ENCODE measurements at places on chromosomes 7 and 10.
A peak's percentile ranks its signal among the peaks of the same experiment; 100 is the strongest.

DNA sequence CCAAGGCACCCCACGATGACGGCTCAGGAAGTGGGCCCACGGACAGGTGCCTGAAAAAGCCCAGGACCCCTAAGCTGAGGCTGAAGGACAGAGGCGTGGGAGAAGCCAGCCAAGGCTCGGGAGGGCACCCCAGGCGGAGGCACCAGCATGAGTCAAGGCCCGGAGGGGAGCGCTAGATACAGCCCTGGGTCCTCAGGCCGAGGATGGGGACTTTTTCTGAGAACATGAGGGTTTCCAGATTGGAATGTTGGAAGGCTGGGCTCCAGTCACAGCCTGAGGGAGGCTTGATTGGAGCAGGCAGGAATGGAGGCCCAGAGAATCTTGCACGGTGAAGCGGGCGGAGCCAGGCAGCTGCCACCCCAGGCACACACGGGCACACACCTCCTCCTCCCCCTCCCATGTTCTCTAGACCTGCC lies 19.0 kb upstream of the ELFN1 start:
- no peak for DNase-seq

- DNase-seq = peak; percentile 84
Measured at GRCh38 chr7:34133356-34133982, 228.1 kb downstream of the BMPER start.

DNA sequence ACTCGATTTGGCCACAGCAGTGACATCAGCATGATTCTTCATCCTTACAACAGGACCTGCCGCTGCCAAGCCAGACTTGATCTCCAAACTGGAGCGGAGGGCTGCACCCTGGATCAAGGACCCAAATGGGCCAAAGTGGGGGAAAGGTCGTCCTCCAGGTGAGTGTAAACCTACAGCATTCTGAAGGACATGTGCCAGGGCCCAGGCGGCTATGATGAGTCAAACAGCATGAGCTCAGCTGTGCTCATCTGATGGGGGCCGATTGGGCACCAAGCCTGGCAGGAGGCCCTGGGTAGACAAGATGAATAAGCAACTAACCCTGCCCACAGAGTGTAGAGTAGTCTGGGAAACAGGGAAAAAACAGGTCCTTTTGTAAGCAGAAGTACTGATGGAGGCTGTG lies 14.4 kb upstream of the ATP6V0E2 start:
- no peak for DNase-seq

DNA sequence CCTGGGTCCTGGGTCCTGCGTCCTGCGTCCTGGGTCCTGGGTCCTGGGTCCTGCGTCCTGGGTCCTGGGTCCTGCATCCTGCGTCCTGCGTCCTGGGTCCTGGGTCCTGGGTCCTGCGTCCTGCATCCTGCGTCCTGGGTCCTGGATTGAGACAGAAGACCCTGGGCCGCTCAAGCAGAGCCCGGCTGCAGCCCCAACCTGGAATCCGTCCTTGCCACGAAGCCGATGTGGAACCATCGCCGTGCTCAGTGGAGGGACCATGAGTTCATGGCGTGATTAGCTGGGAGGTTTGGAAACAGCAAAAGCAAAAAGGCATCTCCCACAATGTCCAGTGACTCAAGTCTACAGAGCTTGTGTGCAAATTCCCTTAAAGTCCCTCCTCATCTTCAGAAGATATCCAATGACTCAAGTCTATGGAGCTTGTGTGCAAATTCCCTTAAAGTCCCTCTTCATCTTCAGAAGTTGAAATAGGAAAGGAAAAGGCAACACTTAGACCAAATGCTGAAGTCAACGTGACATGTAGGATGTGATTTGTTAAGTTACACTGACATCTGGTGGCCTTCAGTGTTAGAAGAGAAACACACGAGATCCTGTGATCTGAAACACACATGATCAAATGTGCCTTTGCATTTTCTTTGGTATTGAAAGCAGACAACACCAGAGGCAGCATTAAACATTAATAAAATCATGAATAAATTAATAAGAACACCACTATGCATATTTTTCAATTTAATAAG lies 179.9 kb downstream of the PTPRN2 start:
- DNase-seq = no peak

DNA sequence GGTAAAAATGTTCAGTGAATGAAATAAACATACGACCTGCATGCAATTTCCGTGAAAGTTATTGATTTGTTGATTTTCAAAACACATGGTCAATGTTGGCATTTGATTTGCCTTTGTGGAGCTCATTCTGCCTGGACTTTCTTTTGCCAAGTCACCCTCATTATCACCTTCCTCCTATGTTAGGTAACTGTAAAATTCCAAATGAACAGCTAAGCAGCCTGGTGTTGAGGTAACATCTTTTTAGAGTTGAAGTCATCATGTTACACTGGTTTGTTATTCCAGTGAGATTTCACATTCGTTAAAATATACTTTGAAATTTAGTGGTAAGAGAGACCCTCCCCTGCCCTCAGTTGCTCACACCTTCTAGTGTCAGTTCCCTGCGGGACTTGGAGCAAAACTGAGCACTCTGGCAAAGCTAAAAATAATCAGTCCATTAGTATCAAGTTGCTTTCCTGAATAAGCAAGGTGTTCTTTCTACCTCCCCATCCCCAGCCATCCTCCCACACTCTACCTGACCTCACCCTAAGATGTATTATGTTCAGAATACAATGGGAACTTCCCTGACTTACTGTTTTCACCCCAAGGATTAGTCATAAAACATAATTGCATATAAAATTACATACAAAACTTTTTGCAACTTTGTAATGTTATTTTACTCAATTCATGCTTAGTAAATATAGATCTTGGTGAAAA lies 283.3 kb upstream of the SEMA3A start:
- no peak for DNase-seq

DNA sequence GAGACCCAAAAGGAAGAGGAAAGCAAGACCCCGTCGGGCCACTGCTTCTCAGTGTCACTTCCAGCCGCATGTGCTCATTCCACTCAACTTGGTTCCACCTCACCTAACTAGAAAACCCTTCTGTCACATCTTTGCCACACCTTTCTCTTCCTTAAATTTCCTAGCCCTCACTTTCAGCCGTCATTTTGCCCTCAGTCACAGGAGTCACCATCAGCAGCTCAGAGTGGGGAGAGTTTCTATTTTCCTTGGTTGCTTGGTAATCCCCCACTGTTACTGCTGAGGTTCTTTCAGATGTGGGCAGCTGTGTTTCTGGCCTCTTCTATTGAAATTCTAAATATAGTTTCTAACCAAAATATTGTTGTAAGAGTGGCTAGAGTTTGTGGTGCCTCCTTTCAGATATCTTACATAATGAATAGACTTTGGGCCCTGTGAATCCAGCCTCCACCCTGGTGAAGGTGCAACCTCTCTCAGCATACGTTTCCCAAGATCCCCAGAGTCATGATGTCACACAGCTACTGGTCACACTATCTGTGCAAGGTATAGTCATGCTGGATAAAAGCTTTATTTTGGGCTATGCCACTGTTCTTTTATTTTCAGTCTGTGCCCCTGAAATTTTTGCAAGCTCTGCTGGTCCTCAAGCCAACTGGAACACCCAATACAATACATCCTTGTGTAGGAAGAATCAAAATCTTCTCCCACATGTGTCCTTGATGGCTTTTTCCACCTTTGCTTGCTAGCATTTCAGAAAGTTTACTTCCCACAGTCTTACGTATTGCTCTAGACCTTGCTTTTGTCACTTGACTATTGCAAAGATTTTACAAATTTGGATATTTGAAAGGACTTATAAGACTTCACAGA lies 9.2 kb downstream of the AGBL3 start:
- no peak for DNase-seq

DNA sequence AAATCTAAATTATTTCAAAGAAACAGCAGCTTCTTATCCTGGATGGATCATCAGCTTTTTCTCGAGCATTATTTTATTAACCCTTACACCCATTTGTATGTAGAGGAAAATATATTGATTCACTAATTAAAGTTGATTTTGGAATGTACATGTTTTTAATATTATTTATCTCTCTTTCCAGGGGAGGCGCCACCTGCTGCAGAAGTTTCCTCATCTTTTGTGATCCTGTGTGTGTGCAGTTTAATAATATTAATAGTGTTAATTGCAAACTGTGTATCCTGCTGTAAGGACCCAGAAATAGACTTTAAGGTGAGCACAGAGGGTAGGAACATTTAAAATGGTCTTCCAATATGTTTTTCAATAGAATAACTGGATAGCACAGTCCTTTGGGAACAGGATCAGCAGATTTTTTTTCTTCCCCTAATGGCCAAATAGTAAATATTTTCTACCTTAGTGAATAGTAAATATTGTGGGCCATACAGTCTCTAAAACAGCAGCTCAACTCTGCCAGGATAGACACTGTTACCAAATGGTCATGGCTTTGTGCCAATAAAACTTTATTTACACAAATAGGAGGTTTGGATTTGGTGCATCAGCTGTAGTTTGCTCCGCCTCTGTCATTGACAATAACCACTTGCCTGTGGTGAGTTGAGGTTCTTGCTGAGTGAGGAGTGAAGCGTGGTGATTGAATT lies 30.6 kb downstream of the LMTK2 start:
- DNase-seq = no peak

DNA sequence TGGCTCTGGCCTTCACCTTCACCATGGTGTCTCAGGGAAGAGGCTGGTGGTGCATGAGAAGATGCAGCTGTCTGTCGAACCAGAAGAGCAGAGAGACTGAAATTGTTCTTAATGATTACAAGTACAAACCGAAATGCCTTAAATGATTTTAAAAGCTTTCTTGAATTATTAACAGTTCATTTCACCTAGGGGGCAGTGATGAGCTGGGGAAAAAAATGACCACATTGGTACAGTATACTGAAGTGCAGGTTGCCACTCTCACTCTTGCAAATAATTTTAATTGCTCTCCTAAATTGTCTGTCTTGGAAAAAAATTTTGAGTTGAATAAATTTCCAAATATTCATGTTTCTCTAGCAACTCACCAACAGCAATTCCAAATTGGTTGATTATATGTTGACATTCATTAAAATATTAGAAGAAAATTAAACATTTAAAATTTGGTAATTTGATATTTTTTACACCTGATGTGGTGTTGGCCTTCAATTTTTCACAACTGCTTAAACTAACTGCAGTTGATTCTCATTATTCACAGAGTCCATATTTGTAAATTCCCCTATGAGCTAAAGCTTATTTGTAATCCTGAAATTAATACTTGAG lies 692.6 kb downstream of the ZWINT start:
- DNase-seq = no peak

- DNase-seq = no peak
Measured at GRCh38 chr7:18016547-18017444, 10.8 kb downstream of the PRPS1L1 start.

DNA sequence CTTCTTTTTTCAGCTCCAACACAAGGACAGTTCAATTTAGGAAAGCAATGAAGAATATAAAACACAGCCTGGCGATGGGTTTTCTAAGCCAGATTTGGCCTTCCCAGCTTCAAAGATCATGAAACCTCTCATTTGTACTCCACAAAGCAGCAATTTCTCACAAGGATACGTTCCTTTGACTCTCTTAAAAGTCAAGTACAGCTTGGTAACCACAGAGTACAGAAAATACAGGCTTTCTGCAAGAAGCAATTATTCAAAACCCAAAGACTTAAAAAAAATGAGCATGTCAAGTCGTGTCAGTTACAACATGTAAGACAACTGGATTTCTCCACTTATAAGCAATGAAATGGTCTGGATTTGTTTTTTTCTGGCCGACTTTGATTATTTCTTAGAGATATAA lies 321.4 kb downstream of the FGFR2 start:
- DNase-seq = no peak

GRCh38 chr7:143048827-143049226 lies 3.3 kb upstream of the OR6V1 start:
- DNase-seq = no peak

GRCh38 chr10:62597226-62597625 lies 207.3 kb upstream of the ADO start:
- DNase-seq = no peak

DNA sequence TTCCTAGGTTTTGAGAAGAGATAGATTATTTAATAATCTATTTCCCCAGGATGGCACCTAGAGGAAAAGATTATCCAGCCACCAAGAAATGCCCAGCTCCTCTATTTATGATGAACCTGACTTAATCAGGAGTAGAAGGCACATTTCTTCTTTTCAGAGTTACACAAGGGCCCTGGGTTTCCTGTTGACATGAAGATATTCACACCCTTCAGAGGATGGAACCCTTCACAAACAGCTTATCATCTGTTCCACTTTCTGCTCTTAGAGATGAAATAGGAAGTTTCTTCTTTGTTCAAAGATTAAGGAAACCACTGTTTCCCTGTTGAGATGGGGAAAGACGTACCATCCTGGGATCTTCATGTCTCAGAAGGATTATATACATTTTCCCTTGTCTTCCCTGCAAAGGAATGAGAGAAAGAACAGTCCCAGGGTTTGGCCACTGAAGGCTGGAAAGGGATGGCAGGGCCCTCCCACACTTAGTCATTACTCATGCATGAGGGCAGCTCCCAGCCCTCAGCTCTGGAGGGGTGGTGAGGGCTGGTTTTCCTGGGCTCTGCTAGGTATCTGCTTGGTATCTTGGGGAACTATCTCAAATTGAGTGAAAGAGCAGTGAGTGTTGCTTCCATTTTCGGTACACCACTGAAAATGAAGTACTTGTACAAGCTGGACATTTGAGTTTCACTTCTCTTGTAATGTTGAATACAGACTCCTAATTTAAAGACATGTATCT lies 64.0 kb downstream of the MTPAP start:
- no peak for DNase-seq

- DNase-seq = peak; percentile 42
Measured at GRCh38 chr10:72846238-72846637, 47.3 kb upstream of the OIT3 start.

DNA sequence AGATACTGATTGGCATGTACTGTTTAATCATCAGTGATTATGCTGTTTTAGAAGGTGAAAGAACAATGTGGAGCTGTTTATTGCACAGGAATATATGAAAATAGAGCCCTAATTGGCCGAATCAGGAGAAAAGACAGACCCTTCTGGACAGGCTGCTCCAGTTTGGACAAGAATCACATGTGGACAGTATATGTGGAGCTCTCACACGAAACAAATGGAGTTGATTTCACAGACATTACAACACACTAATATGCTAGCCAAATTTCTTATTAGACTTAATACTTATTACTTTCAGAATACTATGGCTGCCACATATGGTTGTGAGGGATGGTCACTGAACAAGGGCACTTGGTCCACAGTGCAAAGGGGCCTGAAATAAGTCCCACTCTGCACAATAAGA lies 15.5 kb downstream of the TWIST1 start:
- no peak for DNase-seq

DNA sequence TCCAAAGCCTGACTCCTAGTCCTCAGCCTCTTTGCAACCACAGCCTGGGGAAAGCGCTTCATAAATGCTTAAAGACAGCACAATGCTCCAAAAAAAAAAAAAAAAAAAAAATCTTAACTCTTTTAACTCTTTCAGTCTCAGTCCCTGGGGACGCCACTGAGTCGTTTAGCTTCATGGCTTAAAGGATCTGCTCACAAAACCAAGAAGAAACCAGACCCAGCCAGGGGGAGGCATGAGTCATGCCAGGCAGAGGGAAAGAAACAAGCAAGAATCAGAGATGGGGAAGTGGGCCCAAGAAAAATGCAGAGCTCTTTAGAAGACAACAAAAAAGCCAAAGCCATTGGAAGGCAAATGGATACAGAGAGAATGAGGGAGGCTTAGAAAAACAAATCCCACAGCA lies 32.5 kb upstream of the DOCK1 start:
- DNase-seq = no peak

Data from HFF-Myc (cell line).